Brain microvascular endothelial cell (primary cell): ENCODE measurements at places on chromosomes 6 and 20.

- no peak for DNase-seq
Measured at GRCh38 chr6:147911686-147912085, 403.2 kb downstream of the SAMD5 start.

DNA sequence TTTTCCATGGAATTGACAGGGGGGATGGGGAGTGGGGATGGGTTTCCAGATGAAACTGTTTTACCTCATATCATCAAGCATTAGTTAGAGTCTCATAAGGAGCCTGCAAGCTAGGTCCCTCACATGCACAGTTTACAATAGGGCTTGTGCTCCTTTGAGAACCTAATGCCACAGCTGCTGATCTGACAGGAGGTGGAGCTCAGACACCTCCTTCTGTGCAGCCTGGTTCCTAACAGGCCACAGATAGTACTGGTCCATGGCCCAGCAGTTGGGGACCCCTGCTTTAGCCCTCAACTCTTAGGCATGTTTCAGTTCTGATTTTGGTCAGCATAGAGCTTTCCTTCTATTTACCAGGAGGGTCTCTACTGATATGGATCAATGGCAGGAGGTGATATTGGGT, 251.6 kb downstream of the LAMA2 start:
- no peak for DNase-seq

DNA sequence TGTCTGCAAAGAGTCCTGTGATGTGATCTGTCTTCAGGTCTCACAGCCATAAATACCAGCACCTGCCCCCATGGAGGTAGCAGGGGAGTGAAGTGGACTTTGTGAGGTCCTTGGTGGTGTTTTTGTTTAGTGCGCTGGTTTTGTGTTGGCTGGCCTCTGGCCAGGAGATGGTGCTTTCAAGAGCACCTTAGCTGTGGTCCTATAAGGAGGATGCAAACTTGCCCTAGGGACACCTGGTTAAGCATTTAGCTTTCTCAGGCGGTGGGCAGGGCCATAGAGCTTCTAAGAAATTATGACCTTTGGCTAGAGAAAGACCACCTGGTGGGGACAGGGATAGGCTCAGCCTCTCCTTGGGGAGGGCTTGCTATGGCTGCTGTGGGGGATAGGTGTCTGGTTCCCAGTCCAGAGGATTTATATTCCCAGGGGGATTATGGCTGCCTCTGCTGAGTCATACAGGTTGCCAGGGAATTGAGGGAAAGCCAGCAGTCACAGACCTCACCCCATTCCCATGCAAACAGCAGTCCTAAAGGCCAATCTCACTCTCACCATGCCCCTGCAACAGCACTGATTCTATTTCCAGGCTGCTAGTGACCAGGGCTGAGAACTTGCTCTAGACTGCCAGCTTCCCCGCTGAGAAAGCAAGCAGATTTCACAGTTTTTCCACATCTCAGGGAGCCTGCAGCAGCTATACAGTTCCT, 259.3 kb downstream of the TFAP2B start:
- no peak for DNase-seq

- DNase-seq: peak; percentile 27
Measured at GRCh38 chr20:49610691-49611538, 43.0 kb upstream of the PTGIS start.

- DNase-seq: peak; percentile 37
Measured at GRCh38 chr20:13221673-13222318, 722 bp downstream of the ISM1 start.
